ENCODE measurements at places on chromosomes 2 and 18. TPM values are rescaled to one million over a fixed set of nuclear protein-coding genes. Genes with fewer than 3 reads are reported as not detected.

Gene MBOAT2
- 57.0 TPM for polyA plus RNA-seq

Gene MYO1B
- 128 TPM for polyA plus RNA-seq

Gene KYNU
- polyA plus RNA-seq, result 1.4 TPM

Gene POTEI
- 0.01 TPM for polyA plus RNA-seq

Gene POTEJ
- not detected for polyA plus RNA-seq
